Immature natural killer cell (primary cell): ENCODE measurements at places on chromosomes 3 and 15. TPM values are rescaled to one million over a fixed set of nuclear protein-coding genes. Genes with fewer than 3 reads are reported as not detected.
A peak's percentile ranks its signal among the peaks of the same experiment; 100 is the strongest.

Gene APBA2
- polyA plus RNA-seq: 68.7 TPM

Gene GOLGA8G
- polyA plus RNA-seq: not detected

Gene ATP13A4
- 1.9 TPM for polyA plus RNA-seq

Gene WDR49
- not detected for polyA plus RNA-seq

Gene MRPL46
- polyA plus RNA-seq: 45.7 TPM

Gene SHC4
- polyA plus RNA-seq: 0.10 TPM

Gene NRROS
- 6.3 TPM for polyA plus RNA-seq

Gene WNT5A
- not detected for polyA plus RNA-seq

Gene GRM7
- not detected for polyA plus RNA-seq

Gene WDR93
- polyA plus RNA-seq: not detected

Gene DYNLT2B
- 16.8 TPM for polyA plus RNA-seq

Gene P2RY14
- polyA plus RNA-seq: 2.8 TPM

Gene RPN1
- polyA plus RNA-seq: 404 TPM

Gene NME9
- 0.50 TPM for polyA plus RNA-seq

Gene IMPG2
- polyA plus RNA-seq: 0.04 TPM

DNA sequence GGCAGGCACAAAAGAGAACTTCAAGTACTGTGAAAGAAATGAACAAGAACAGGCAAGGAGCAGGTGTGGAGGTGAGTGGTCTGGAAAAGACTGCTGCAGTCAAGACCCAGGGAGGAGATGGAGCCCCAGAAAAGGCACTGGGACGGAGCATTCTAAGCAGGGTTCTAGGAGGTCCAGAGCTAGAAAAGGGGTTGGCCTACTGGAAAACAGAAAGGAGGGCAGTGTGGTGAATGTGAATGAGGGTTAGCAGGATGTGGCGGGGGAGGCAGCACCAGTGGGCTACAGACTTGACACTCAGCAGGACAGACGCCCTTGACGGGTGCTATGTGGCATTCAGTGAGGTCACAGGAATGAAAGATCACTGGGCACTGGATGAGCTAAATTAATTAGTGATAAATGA lies 75.7 kb downstream of the SENP2 start:
- peaks cover 8% of the 10 kb centered on the region for H3K27me3 ChIP-seq
- H3K4me1 ChIP-seq: peaks cover 28% of the 10 kb centered on the region
- H3K4me3 ChIP-seq: peak overlapping the region; percentile 75
- peak; percentile 64 for DNase-seq
- no peaks in the 10 kb centered on the region for H3K36me3 ChIP-seq

GRCh38 chr15:84749111-84749991 lies 959 bp downstream of the ZNF592 start:
- H3K27ac ChIP-seq: peak overlapping the region; percentile 97
- no peaks in the 10 kb centered on the region for H3K36me3 ChIP-seq
- H3K4me1 ChIP-seq: peaks cover 61% of the 10 kb centered on the region
- peaks cover 8% of the 10 kb centered on the region for H3K27me3 ChIP-seq
- H3K4me3 ChIP-seq: peak overlapping the region; percentile 92

- no peak overlapping the region for H3K27ac ChIP-seq
- peaks cover 10% of the 10 kb centered on the region for H3K4me1 ChIP-seq
- H3K36me3 ChIP-seq: no peaks in the 10 kb centered on the region
- H3K4me3 ChIP-seq: no peak overlapping the region
These were observed 14.1 kb upstream of the CA12 start for GRCh38 chr15:63395730-63396151.

DNA sequence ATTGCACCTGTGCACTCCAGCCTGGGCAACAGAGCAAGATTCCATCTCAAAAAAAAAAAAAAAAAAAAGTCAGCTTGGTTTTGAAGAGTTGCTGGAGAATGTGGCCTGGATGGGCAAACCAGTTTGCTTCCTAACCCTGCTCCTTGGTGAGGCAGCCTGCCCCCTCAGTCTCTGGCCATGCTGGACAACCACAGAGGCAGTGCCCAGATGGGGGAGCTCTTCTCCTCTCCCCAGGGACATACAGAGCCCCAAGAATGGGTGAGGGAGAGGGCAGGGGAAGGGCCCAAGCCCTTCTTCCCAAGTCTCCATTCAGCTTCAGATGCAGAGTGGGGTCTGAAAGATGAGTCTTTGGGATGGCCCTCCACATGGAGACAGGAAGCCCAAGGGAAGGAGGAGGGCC lies 27.9 kb downstream of the CD276 start:
- H3K4me1 ChIP-seq: no peaks in the 10 kb centered on the region
- peaks cover 2% of the 10 kb centered on the region for H3K27me3 ChIP-seq
- DNase-seq: no peak
- H3K27ac ChIP-seq: no peak overlapping the region

DNA sequence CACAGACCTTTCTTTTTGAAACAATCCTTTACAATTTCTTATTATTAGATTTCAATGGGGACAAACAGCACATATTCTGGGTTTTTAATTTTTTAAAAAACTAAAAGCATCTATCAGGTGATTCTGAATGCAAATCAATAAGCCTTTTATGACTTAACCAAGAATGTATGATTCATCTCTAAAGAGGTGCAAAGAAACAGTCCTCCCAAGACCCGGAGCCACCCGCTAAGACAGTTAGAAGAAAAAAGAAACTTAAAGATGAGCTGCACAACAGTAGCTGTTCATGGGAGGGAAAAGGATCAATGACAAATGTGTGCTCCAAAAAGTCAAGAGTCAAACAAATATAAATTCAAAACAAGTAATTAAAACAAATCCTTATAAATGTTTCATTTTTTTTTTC lies 319.5 kb downstream of the THSD4 start:
- peaks cover 3% of the 10 kb centered on the region for H3K27me3 ChIP-seq
- DNase-seq: no peak
- no peaks in the 10 kb centered on the region for H3K36me3 ChIP-seq

DNA sequence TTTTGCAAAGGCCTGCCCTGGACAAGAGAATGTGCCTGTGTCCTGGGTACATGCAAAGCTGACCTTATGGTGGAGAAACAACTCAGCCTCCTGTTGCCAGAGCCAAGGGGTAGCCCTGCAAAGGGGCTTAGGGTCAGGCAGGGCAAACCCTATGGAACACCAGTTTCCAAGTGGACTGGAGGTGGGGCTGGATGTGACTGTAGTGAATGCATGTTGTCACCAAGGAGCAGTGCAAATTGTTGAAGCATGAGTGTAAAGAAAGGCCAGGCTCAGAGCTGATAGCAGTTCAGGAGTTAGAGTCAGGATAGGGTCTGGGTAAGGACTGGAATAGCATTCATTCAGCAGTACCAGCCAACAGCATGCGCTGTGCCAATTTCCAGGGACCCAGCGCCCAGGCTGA lies 82.9 kb upstream of the PXYLP1 start:
- peaks cover 4% of the 10 kb centered on the region for H3K36me3 ChIP-seq
- no peak for DNase-seq
- H3K27me3 ChIP-seq: peaks cover 6% of the 10 kb centered on the region

- peaks cover 40% of the 10 kb centered on the region for H3K4me1 ChIP-seq
- H3K4me3 ChIP-seq: no peak overlapping the region
- H3K27me3 ChIP-seq: peaks cover 20% of the 10 kb centered on the region
- H3K27ac ChIP-seq: no peak overlapping the region
These were observed 78.0 kb downstream of the CPN2 start for GRCh38 chr3:194272861-194273742.

- no peak overlapping the region for H3K27ac ChIP-seq
- no peaks in the 10 kb centered on the region for H3K36me3 ChIP-seq
- no peak for DNase-seq
- peaks cover 7% of the 10 kb centered on the region for H3K27me3 ChIP-seq
These were observed 125.3 kb upstream of the BNIP2 start for GRCh38 chr15:59814409-59814808.

- H3K4me3 ChIP-seq: no peak overlapping the region
- no peak for DNase-seq
- H3K4me1 ChIP-seq: no peaks in the 10 kb centered on the region
- no peaks in the 10 kb centered on the region for H3K27me3 ChIP-seq
- no peaks in the 10 kb centered on the region for H3K36me3 ChIP-seq
These were observed 112.3 kb downstream of the PTPRG start for GRCh38 chr3:61673651-61674050.

DNA sequence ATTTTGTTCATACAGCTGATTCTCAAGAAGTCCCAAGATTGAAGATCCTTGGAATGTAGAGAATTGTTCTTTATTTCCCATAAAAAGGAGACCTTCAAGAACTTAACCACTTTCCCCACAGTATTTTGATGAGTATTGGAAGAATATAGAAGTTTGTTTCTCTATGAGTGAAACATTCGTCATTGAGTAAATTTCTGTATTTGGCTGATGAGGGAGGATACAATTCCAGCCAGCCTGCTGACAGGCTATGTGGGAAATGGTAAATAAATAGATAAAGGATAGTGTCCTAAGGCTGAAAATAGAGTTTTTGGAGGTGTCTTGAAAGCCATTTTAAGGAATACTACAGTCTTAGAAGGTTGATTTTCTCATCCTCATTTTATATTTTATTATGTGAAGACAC lies 1076.1 kb downstream of the ROBO2 start:
- no peaks in the 10 kb centered on the region for H3K4me1 ChIP-seq
- no peaks in the 10 kb centered on the region for H3K27me3 ChIP-seq
- H3K4me3 ChIP-seq: no peak overlapping the region
- H3K36me3 ChIP-seq: no peaks in the 10 kb centered on the region
- H3K27ac ChIP-seq: no peak overlapping the region

GRCh38 chr3:195246581-195246995 lies 24.4 kb downstream of the XXYLT1 start:
- no peak overlapping the region for H3K4me3 ChIP-seq
- peaks cover 2% of the 10 kb centered on the region for H3K27me3 ChIP-seq
- peaks cover 17% of the 10 kb centered on the region for H3K36me3 ChIP-seq

GRCh38 chr3:71956716-71957115 lies 171.8 kb upstream of the PROK2 start:
- no peak for DNase-seq
- H3K4me1 ChIP-seq: no peaks in the 10 kb centered on the region

GRCh38 chr3:5258526-5258925 lies 71.0 kb downstream of the EDEM1 start:
- H3K27ac ChIP-seq: no peak overlapping the region
- H3K27me3 ChIP-seq: peaks cover 4% of the 10 kb centered on the region
- H3K36me3 ChIP-seq: no peaks in the 10 kb centered on the region
- H3K4me3 ChIP-seq: no peak overlapping the region
- DNase-seq: no peak

- no peak overlapping the region for H3K27ac ChIP-seq
- H3K27me3 ChIP-seq: peaks cover 5% of the 10 kb centered on the region
- H3K4me1 ChIP-seq: no peaks in the 10 kb centered on the region
- no peak for DNase-seq
- peaks cover 11% of the 10 kb centered on the region for H3K36me3 ChIP-seq
- no peak overlapping the region for H3K4me3 ChIP-seq
These were observed 8.0 kb upstream of the SEMA3B start for GRCh38 chr3:50260942-50261441.

DNA sequence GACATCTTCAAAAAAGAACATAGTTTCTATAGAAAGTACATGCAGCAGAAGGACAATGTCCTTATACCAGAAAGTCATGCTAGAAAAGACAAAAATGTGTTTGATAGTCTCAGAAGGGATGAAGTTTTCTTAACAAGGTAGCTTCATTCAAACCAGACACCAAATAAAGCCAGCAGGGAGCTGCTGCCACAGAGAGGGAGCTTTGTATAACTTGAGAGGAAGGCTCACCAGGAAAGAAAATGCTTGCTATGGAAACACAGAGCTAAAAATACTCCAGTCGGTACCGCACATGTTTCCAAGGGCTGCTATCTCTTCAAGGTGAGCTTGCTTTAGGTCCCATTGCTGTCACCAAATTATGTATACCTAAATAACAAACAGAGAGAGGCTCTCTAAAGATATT lies 1074.8 kb upstream of the ALCAM start:
- DNase-seq: no peak
- H3K36me3 ChIP-seq: no peaks in the 10 kb centered on the region
- no peak overlapping the region for H3K27ac ChIP-seq
- peaks cover 1% of the 10 kb centered on the region for H3K27me3 ChIP-seq
- H3K4me3 ChIP-seq: no peak overlapping the region
- no peaks in the 10 kb centered on the region for H3K4me1 ChIP-seq

DNA sequence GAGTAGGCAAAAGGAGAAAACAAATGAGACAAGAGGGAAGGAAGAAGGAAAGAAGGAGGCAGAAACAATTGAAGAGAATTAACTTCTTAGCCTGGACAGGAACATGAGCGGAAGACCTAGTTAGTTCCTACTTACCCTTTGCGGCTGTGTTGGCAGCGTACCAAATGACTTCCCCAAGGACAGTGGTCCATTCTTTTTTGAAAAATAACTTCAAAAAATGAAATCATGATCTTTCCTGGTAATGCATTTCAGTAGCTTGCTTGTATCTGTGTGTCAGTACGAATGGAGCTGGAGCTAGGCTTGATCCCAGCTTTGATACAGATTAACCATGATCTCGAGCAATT lies 41.5 kb upstream of the CFAP161 start:
- no peak overlapping the region for H3K4me3 ChIP-seq
- no peaks in the 10 kb centered on the region for H3K4me1 ChIP-seq
- no peak for DNase-seq

DNA sequence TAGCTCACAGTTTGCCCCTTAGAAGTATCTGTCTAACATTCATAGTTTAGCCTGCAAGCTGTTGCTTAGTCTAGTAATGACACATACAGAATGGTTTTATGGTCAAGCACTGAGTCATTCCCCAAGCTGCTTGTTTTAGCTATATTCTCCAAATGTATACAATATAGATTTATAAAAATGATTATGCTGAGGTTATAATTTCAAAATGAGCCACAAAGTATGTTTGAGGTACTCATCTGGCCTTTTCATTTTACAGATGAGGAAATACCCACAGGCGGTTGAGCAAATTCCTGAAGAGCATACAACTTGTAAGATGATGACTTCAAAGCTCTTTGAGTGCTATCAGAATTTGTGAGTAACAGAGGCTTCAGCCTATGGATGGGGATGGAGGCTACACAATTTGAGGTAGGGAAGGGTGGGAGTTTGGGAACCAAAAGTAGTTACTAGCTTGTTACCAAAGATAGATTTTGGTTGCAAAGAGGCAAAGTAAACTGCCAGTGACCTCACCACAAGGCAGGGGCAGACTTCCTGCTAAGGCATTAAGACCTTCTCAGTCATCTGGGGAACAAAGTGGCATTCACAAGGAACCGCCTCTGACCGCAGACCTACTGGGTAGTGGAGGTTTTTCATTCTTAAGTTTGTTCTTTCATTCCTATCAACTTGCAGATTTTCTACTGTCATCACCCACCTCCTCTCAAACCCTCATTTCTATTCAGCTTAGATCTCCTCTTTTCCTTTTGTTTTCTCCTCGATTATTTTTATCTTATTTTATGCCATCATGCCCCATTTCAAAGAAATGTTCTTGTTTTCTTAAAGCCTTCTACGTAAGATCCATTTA lies 257.2 kb upstream of the NECTIN3 start:
- H3K27ac ChIP-seq: no peak overlapping the region
- peaks cover 2% of the 10 kb centered on the region for H3K4me1 ChIP-seq
- DNase-seq: no peak
- no peaks in the 10 kb centered on the region for H3K27me3 ChIP-seq
- H3K36me3 ChIP-seq: no peaks in the 10 kb centered on the region

DNA sequence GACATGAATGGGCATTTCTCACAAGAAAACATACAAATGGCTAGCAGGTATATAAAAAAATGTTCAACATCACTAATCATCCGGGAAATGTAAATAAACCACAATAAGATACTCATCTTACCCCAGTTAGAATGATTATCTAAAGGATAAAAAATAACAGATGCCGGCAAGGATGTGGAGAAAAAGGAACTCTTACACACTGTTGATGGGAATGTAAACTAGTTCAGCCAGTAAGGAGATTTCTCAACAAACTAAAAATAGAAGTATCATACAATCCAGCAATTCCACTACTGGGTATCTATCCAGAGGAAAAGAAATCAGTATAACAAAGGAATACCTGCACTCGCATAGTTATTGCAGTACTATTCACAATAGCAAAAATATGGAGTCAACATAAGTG lies 124.2 kb downstream of the SATB1 start:
- peaks cover 2% of the 10 kb centered on the region for H3K27me3 ChIP-seq
- no peak overlapping the region for H3K27ac ChIP-seq
- H3K4me1 ChIP-seq: no peaks in the 10 kb centered on the region
- peaks cover 8% of the 10 kb centered on the region for H3K36me3 ChIP-seq
- no peak for DNase-seq
